Cerebellum (tissue), 4 donors: ENCODE measurements at places on chromosomes 7 and 10. TPM values are rescaled to one million over a fixed set of nuclear protein-coding genes. Genes with fewer than 3 reads are reported as not detected.

DNA sequence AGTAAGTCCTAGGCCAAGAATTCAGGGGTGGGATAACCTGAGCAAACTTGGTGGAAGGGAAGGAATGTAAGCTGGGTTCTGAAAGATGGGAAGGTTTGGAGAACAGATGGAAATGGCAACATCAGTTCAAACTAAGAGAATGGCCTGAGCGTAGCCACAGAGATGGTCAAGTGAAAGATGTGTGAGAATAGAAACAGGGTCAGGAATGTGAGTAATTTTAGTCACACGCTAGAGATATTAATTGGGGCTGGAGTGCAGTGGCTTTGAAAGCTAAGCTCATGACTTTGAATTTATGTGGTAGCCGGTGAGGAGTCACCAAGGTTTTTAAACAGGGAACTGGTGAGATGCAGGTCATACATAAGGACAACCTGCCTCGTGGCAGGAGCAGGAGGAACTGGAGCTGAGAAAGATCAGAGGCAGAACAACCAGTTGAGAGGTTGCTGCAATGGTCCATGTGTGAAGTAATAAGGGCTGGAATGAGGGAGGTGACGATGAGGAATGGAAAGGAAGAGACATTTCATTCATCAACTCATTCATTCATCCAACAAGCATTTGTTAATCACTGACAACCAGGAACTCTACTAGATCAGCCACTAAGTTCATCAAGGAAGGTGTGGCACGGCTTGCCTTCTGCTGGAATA lies 12.9 kb upstream of the SORBS1 start:
- DNase-seq: no peak

DNA sequence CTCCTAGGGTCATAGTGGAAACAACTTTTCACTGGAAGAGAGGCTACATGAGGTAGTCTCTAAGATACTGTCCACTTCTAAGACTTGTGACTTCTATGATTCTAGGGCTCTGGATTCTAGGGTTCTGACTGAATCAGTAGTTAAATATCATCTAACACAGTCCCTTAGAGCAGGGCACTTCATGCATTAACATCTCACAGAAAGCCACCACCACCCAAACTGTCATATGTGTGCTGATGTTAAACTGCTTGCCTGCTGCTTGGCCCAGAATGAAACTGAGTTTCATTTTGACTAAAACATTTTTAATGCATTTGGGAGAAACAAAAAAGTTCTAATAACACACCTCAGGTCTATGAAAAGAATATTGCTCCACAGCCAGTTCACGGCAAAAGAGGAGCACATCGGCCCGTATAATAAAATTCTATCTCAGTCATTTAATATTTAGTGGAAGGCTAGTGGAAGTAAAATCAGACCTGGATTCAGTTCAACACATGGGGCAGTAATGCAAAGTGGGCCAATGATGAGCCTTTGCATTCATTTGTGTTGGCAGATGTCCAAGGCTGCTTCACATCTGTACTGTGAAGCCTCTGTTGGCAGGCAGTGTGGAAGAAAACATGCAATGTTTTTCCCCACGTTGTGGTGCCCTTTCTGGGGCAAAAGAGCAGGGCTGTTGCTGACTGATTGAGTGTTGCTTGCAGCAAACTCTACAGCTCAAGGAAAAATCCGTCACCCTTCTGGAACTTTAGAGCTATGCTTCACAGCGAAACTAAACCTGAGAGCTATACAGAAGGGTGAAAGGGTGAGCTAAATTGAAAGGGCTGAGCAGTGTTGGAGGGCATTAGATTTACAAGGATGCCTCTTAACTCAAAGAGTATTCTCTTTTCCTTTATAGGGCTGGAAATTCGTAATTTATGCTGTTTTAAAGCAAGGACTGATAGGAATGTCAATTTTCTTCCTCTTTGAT lies 33.5 kb upstream of the AUTS2 start:
- DNase-seq: no peak

DNA sequence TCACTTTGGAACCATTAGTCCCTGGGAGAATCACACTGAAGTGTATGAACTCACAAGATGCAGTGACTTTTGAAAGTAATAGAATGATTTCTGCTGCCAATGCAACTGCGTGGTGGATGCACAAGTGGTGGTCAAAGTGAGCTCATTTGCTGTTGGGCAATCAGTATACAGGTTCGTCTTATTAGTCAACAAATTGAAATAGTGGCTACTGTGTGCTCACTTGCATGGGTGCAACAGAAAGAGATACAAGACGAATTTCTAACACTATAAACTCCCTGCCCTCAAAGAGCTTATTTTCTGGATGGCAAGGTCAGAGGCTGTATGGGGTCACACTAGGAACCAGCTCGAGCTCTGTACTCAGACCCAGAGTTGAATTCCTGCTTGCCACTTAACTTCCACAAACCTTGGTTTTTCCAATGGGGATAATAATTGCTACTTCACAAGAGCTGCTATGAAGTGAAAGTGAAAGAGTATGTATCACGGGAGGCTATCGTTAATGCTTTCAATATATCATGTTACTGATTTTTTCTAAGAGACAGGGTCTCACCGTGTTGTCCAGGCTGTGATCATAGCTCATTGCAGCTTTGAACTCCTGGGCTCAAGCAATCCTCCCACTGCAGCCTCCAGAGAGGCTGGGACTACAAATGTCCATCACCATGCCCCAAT lies 8.3 kb upstream of the BCL7B start:
- DNase-seq: no peak

GRCh38 chr7:69932034-69932628 lies 333.9 kb downstream of the AUTS2 start:
- peak; percentile 44 for DNase-seq

GRCh38 chr10:26807532-26807931 lies 53.2 kb downstream of the ABI1 start:
- no peak for DNase-seq

- DNase-seq: peak; percentile 49
Observed at GRCh38 chr7:74405191-74405898, 48.4 kb upstream of the GTF2IRD1 start.

Gene EIF5AL1
- 0.09 TPM for total RNA-seq

DNA sequence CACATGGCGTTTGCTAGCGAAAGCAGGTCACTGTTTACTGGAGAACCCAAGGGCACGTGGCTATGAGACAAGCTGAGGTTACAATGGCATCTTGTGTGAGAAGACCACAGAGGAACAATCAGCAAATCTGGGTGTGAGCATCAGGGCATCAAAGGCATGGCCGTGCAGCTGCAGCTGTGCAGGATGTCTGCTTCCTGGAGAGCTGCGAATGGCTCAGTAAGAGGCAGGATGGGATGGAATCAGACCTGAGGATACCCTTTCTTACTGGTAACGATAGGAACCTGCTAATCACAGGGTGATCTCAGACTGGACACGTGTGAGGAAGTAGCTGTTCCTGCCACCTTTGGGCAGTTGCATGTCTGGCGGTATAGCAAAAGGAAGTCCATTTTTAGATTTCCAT lies 119.5 kb downstream of the RNF216 start:
- no peak for DNase-seq

GRCh38 chr7:38374507-38374906 lies 101.1 kb upstream of the TARP start:
- no peak for DNase-seq

GRCh38 chr10:103077491-103078308 lies 115.4 kb downstream of the NT5C2 start:
- DNase-seq: no peak

- no peak for DNase-seq
Observed at GRCh38 chr10:23069019-23069815, 26.2 kb upstream of the MSRB2 start.

DNA sequence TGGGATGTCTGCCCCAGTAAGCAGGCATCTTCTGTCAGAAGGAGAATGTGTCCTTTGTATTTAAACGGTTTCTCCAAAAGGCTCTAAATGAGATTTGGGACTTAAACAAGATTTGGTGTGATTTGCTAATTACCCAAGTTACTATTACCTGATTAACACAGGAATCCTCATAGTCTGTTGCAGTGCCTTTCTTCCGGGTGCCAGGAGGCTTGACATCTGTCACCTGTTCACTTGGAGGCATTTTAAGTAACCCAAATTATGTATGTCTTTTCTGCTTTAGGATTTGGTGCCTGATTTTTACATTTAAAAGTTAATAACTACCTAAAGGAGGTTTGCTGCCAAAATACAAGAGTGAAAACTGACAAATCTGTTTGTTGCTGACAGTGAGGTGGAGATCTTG lies 587.9 kb upstream of the GALNT17 start:
- no peak for DNase-seq

- no peak for DNase-seq
Observed at GRCh38 chr10:27041196-27041595, 59.1 kb downstream of the ANKRD26 start.

Gene AP5Z1
- 14.9 TPM for total RNA-seq

- DNase-seq: no peak
Observed at GRCh38 chr10:77856566-77856965, 70.0 kb downstream of the DLG5 start.

GRCh38 chr7:28026237-28026636 lies 154.4 kb downstream of the JAZF1 start:
- no peak for DNase-seq

GRCh38 chr10:1638889-1639419 lies 98.4 kb downstream of the ADARB2 start:
- DNase-seq: no peak

Gene AKR1D1
- not detected for total RNA-seq

DNA sequence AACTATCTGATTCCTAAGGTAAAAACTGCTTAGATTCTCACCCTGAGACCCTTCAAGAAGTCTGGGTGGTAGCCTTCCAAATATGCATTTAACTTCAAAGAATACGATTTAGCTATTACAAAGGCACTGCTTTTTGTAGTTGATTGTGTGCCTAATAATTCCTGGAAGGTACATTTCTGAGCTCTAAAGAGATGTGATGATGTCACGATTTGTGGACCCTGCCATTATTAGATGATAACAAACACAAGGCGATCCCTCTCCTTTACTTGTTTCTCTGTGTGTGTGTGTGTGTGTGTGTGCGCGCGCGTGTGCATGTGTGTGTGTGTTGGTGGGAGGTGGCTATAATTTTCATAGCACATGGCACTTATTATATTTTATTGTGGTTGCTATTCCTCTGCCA lies 70.9 kb downstream of the TFPI2 start:
- DNase-seq: no peak

Gene UMAD1
- total RNA-seq: 11.5 TPM

Gene AKR1C8
- total RNA-seq: 0.45 TPM

DNA sequence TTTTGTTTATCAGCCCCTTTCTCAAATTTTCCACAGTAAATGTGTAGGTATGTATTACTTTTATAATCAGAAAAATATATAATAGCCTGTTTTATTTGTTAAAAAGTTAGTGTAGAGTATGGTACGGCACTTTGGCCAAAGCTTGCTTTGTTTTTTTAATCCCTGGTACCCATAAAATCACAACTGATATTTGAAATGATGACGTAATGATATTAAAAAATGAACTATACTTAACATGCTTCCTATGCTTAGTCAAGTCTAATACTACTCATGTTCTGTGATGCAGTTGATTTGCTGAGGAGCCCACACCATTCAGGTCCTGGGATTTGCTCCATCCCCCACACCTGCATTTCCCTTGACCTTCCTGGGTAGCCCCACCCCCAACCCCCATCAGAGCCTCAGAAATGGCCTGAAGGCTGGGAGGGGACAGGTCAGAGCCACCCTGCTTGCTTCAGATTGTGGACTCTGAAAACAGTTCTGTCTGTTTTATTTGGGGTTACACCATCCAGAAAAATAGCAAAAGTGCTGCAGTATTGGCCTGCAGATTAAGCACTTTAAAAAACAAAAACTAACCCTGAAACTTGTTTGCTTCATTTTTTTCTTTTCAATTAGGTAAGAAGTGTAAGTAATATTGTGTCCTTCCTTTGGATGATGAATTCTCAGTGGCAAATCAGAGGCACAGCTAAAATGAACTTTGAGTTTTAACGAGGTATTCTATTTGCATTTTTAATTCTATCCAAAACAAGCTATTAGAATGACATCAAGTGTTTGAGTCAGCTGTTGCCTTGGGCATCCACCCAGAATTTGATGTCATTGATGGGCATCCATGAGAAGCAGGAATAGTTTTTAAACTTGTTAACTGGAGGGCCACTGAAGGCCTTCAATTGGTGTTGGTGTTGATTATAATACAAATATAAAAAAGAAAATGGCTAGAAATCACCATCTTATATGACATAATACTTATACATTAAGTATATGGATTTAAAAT lies 23.3 kb downstream of the PLCE1 start:
- no peak for DNase-seq

Gene FRMPD2
- total RNA-seq: 11.1 TPM

DNA sequence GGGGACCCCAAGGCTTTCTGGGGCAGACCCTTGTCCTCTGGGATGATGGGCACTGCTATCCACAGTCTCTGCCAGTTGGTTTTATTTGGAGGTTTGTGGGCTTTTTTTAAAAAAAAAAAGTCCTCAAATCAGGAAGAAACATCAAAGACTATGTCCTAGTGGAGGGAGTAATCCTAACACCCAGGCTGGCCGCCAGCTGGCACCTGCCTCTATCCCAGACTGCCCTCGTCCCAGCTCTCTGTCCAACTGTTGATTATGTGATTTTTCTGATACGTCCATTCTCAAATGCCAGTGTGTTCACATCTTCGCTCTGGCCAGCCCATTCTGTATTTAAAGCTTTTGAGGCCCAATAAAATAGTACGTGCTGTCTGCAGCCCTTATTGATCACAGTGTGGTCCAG lies 61.0 kb upstream of the LRRC4 start:
- DNase-seq: peak; percentile 74

- no peak for DNase-seq
Observed at GRCh38 chr7:41861642-41862041, 158.8 kb upstream of the INHBA start.

DNA sequence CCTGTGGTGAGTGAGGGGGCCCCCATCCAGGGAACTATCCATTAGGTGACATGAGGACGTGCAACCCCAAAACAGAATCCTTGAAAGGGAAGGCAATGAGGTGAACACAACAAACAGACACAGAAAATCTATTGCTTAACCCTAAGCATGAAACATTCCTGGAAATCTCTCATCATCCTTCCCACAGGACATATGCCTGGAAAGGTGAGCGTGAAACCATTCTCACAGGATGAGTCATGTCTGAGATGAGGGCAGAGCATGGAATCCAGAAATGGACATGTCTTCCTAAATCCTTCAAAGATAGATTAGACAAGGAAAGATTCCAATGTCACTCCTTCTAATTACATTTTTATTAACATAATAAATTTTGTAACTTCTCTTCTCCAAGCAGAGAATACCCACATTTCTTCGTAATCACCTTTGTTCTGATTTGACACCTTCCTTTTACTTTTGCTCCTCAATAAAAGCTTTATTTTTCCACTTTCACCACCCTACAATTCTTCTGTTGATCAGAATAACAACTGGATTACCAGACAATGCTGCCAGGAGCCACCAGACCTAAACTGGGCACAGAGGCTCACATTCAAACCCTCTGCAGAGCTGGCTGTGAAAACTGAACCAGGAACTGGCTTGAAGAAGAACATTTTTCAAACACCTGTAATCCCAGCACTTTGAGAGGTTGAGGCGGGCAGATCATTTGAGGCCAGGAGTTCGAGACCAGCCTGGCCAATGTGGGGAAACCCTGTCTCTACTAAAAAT lies 67.2 kb downstream of the COBL start:
- no peak for DNase-seq

- no peak for DNase-seq
Observed at GRCh38 chr10:33655921-33656320, 321.5 kb upstream of the NRP1 start.

- no peak for DNase-seq
Observed at GRCh38 chr7:140262242-140262903, 85.6 kb upstream of the KDM7A start.

GRCh38 chr7:5557920-5558401 lies 134.3 kb upstream of the TNRC18 start:
- DNase-seq: peak; percentile 88

- DNase-seq: no peak
Observed at GRCh38 chr7:141696348-141696747, 5.6 kb downstream of the DENND11 start.
